Pancreas (tissue), 10 donors: ENCODE measurements at places on chromosomes 1 and 21. TPM values are rescaled to one million over a fixed set of nuclear protein-coding genes. Genes with fewer than 3 reads are reported as not detected.
A peak's percentile ranks its signal among the peaks of the same experiment; 100 is the strongest.

Gene STIL
- 0.56 TPM for polyA plus RNA-seq

Gene TMIGD3
- 0.42 TPM for polyA plus RNA-seq

GRCh38 chr1:63368131-63368530 lies 704 bp downstream of the ALG6 start:
- DNase-seq = no peak

Gene DIO1
- 0.09 TPM for polyA plus RNA-seq

GRCh38 chr21:33684068-33684467 lies 41.8 kb downstream of the ITSN1 start:
- DNase-seq = no peak

- no peak for DNase-seq
These were observed 6.0 kb upstream of the AGO1 start for GRCh38 chr1:35876988-35877387.

DNA sequence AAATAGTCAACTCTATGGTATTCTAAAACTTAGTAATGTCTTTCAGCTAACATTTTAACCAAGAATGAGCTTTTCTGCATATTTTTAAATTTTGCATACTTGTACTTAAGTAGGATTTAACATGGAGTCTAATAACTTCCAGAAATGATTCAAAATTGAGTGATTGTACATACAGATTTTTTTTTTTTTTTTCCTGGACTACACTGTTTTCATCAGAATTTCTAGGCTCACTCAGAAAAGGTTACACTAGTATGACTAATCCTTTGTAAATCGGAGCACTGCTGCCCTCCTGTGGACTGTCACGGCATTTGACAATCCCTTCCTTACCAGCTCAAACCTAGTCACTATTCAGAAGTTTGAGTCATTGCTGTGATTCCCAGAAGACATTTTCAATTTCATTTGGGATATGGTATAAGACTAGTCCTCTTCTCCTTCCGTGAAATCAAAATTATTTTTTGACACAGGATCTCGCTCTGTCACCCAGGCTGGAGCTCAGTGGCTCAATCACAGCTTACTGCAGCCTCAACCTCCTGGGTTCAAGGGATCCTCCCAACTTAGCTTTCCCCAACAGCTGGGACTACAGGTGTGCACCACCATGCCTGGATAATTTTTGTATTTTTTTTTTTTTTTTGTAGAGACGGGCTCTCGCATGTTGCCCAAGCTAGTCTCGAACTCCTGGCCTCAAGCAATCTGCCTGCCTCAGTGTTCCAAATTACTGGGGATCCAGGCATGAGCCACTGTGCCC lies 45.5 kb downstream of the CD46 start:
- DNase-seq = peak; percentile 86

GRCh38 chr1:45205011-45205909 lies 1.1 kb downstream of the ZSWIM5 start:
- peak; percentile 78 for DNase-seq

- no peak for DNase-seq
These were observed 44.9 kb upstream of the ARHGEF16 start for GRCh38 chr1:3409366-3410141.

DNA sequence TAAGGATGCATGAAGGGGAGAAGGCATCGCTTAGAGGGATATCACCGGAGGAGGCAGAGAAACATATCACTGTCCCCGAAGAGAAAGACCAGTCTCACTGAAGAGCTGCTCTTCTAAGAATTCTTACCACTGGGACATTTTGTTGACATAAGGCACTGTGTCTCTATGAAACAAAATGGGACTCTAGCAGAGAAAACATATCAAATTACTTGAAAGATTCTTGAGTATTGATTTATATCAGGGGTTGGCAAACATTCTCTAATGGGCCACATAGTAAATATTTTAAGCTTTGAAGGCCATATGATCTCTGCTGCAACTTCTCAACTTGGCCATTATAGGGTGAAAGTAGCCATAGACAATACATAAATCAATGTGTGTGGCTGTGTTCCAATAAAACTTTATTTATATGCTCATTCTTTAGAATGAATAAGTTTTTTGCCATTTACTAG lies 41.0 kb upstream of the GREM2 start:
- no peak for DNase-seq

DNA sequence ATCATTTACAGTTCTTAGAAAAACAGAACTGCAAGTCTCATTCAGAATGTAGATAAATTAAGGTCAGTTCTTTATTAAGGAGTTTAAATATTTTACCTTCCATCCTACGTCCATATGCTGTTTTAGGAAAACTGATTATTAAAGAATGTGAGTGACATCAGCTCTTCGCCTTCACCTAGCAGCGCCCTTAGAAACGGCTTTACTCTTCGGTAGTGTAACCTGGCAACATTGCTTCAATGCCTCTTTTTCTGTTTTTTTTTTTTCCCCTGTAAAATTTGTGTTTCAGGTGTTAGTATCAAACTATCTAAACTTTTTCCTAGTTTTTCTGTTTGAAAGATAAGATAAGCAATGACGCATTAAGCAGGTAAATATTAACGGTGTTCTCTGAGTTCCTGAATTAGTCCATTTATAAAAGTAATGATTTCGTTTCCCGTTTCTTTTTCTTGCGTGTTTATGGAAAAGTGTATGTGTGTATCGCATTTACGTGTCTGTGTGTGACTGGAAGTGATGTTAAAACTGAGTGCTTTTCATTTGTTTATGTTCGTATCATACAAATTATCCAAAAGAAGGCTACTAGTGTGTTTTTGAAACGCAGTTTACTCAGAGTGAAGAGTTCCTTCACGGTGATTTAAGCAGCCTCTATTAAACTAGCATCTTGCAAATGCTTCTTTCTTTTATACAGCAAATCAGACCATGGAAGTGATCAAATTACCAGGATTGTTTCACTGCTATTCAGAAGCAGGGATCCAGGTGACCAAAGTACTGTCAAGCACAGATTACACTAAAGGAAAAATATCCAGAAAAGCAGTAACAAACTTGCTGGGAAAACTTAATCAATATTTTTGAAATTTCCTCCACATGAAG lies 139.0 kb downstream of the SDCCAG8 start:
- DNase-seq = no peak

GRCh38 chr1:3525551-3526482 lies 71.4 kb downstream of the ARHGEF16 start:
- no peak for DNase-seq
